ENCODE measurements at places on chromosomes 11 and 22. TPM values are rescaled to one million over a fixed set of nuclear protein-coding genes. Genes with fewer than 3 reads are reported as not detected.

Gene BBOX1
- 12.7 TPM for total RNA-seq

Gene DBX1
- total RNA-seq: not detected

Gene OR52J3
- total RNA-seq: not detected

Gene PATE2
- total RNA-seq: not detected

Gene TMEM45B
- 17.3 TPM for total RNA-seq

Gene SEPTIN3
- 1.5 TPM for total RNA-seq

Gene ALDH3B1
- total RNA-seq: 4.4 TPM

Gene TNNT3
- 410 TPM for total RNA-seq

Gene DGCR6
- total RNA-seq: 6.4 TPM

Gene TMEM25
- 27.9 TPM for total RNA-seq

Gene OR52E8
- not detected for total RNA-seq

Gene OR51E2
- total RNA-seq: 0.23 TPM

Gene OR2AG2
- total RNA-seq: 0.18 TPM

Gene APOL1
- total RNA-seq: 12.3 TPM

Gene CCDC15
- total RNA-seq: 3.5 TPM

Gene APOA5
- not detected for total RNA-seq

Gene MOGAT2
- total RNA-seq: 0.53 TPM

Gene DGAT2
- 6.2 TPM for total RNA-seq

Gene TRIOBP
- total RNA-seq: 94.7 TPM

Gene HBE1
- 23.8 TPM for total RNA-seq

Gene C22orf15
- total RNA-seq: 1.1 TPM

Gene OR5A1
- not detected for total RNA-seq

Gene C2CD2L
- total RNA-seq: 6.9 TPM

Gene MAPK12
- 19.1 TPM for total RNA-seq

Gene CDON
- 34.1 TPM for total RNA-seq

Gene TMEM121B
- total RNA-seq: 0.93 TPM

Gene POLD3
- 19.8 TPM for total RNA-seq

Gene TESMIN
- total RNA-seq: 10.3 TPM

Gene NRXN2
- 33.2 TPM for total RNA-seq

Gene GLYAT
- 69.0 TPM for total RNA-seq

Gene CLDN5
- 91.8 TPM for total RNA-seq

Gene MYBPC3
- total RNA-seq: 0.23 TPM

Gene PANX2
- total RNA-seq: 0.82 TPM

Gene HYOU1
- 64.1 TPM for total RNA-seq

Gene KRTAP5-1
- total RNA-seq: not detected

Gene CYP2D6
- total RNA-seq: 2.5 TPM

Gene OR2D2
- 0.70 TPM for total RNA-seq

Gene C22orf31
- total RNA-seq: 0.64 TPM

Gene DDI1
- total RNA-seq: not detected

Gene PKP3
- 5.2 TPM for total RNA-seq

Gene RFPL3
- total RNA-seq: not detected

Gene OR52E1
- total RNA-seq: not detected

Gene CREBZF
- total RNA-seq: 96.7 TPM

Gene RFPL1
- not detected for total RNA-seq

Gene PRG2
- total RNA-seq: 2.0 TPM

Gene PGA4
- 5.0 TPM for total RNA-seq

Gene OR8D4
- total RNA-seq: not detected

Gene DEPDC7
- 3.9 TPM for total RNA-seq

Gene SLC3A2
- total RNA-seq: 139 TPM

Gene FIBIN
- 21.3 TPM for total RNA-seq

Gene GTSE1
- 8.6 TPM for total RNA-seq

Gene CDC42BPG
- total RNA-seq: 8.7 TPM

Measured in metanephros (tissue), 2 donors.